ENCODE measurements at places on chromosomes 2 and 18.

DNA sequence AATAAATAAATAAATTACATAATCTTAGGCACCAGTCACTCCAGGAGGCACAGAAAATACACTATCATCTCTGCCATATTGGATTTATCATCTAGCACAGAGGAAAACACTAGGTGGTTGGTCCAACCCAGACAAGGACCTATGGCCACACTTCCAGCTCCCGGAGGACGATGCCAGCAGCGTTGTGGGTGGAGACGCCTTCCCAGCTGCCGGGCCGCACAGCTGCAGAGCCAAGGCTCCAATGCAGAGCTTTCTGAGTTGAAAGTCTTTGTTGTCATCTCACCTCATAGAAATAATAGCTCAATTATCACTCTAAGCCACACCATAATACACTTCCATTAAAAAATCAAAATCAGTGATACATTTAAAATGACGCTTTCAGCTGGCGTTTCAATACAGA, 457.1 kb upstream of the SALL3 start:
- no peak for DNase-seq

- no peak for DNase-seq
Measured at GRCh38 chr2:85504778-85505261, 34.1 kb upstream of the MAT2A start.

- no peak for DNase-seq
Measured at GRCh38 chr2:96594282-96594681, 43.8 kb downstream of the KANSL3 start.

GRCh38 chr2:167898340-167898739, 349.1 kb downstream of the STK39 start:
- DNase-seq, result no peak

DNA sequence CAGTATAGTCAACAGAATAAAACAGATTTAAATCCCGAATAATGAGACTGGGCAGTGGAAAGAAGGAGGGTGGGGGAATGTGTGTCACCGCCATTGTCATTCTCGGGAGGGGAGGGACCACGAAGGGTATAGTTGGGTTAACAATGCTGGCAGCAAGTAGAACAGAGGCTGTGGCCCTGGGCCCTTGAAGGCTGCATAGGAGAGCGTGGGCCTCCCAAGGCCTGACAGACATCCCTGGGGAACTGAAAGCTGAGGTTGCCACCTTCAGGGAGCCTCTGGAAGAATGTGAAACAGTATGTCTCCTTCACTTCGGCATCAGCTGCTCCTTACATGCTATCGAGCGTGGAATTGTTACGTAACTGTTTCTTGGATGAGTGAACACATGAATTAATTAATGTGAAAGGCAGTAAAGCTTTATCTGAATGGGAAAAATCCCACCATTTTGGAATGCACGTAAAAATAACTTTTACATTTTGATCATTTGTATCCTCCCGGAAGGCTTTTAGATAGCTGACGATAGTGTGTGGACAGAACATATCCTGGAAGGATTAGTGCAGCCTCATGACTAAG, 92.8 kb upstream of the TTC39C start:
- DNase-seq, result no peak

DNA sequence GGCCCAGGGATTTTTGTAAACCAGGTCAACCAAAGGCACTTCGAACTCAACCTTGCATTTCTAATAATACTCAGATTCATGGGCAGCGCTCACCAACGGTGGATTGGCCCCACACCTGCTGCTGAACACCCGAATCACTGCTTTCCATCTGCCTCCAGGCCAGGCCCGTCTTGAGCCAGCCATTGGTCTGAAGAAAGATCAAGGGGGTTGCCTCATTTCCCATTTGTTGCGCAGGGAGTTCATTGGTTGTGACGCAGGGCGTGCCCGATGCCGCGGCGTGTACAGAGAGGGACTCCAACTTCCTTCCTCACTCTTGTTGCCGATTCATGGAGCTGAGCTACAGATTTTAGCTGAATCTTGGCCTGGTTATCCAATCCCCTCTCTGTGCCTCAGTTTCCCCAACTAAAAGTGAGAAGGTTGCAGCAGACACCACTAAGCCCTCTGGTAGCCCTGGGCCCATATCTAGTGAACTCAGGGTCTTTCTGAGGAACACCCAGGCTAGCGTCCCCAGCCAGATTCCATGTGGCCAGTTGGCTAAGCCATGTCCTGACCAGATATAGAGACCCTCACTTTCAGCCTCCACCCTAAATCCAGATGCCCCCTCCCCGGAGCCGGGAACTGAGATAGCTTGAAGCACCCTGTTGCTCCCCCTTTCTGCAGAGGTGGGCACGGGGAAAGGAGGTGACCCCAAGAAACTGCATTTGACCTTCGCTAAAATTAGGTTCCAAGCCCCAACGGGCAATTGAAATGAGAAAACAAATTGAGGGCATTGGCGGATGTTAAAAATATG, 60.9 kb upstream of the HPCAL1 start:
- DNase-seq, result no peak

DNA sequence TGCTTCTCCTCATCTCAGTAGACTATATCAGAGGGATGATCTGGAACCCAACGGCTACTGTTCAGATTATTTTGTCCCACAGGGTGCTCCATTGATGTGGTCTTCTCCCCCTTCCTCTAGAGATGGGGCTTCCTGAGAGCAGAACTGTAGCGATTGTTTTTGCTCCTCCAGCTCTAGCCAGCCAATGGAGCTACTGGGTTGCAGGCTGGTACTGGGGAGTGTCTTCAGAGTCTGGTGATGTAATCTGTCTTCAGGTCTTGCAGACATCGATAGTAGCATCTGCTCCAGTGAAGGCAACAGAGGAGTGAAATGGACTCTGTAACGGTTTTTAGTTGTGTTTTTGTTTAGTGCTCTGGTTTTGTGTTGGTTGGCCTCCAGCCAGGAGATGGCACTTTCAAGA, 621.9 kb downstream of the RNF144A start:
- no peak for DNase-seq

DNA sequence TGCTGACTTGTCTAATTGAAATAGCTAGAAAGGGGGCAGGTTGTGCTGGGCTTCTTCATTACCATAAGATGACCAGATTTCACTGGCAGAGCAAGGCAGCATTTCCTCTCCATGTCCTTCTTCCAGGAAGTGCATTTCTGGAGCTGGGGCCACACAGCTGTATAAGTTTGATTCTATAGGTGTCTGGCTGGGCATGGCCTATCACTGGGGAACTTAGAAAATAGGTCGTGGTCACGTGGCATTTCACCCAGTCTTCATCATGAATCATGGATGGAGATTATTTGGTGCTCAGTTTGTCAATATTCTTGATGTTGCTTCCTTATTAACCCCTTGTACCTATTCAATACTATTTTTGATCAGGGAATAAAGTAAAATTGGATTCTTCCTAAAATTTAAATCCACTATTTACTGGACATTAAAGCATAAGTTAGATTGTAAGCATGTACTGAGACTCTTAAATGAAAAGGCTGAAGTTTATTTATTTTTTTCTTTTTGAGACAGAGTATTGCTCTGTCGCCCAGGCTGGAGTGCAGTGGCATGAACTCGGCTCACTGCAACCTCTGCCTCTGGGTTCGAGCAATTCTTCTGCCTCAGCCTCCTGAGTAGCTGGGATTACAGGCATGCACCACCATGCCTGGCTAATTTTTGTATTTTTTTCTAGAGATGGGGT, 49.5 kb upstream of the TMEM87B start:
- DNase-seq, result no peak

- DNase-seq, result no peak
Measured at GRCh38 chr18:10051877-10052631, 138.2 kb downstream of the VAPA start.

GRCh38 chr18:74457043-74457724, at the start of gene DIPK1C:
Gene DIPK1C (minus strand): TSS chr18:74457308. CDS start chr18:74457259, 49 bp downstream.
- DNase-seq, result no peak

- no peak for DNase-seq
Measured at GRCh38 chr2:143144813-143145455, 15.7 kb downstream of the ARHGAP15 start.

DNA sequence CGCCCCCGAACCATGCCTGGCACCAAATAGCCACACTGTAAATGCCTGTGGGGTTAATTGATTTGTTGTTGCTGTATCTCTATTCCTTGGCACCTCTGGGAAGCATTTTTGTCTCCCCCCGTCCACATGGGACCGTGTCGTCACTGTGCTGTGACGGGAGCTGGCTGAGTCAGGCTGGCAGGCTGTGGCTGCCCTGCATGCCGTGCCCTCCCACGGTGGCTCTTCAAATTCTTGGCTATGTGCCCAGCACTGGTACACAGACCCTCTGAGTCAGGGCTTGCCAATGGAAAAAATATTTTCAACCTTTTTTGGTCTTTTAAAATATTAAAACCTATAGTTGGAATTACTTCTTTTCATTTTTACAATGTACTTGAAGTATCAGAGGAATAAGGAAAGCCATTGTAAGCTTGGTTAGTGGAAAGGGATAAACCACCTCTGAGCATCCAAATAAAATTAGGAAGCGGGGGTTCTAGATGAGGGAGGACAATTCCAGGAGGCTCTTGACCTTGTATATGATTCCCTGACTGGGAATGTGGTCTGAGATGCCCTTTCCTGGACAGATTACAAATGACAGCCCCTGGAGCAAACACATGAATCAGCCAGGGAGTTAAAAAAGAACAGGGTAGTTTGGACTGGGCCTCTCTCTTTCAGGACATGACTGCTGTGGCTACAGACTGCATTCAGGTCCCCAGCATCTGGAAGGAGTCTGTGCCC, 59.4 kb downstream of the DGKD start:
- DNase-seq, result no peak

DNA sequence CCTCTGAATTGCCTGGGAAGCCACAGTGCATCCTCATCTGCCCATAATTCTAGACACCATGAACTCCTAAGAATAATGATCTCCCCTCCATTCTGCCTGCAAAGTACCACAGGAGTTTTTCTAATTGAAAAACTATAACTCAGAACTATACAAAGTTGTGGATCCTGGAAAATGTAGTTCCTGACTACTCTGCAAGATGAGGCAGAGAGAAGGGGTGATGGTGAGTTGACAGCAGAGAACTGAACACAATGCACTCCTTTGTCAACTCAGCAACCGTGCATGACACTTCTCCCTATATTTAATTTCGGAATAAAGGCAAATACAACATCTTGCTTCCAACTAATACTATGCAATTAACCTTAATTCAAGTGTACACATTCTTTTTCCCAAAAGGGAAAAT, 471.1 kb upstream of the FAM98A start:
- DNase-seq, result no peak

DNA sequence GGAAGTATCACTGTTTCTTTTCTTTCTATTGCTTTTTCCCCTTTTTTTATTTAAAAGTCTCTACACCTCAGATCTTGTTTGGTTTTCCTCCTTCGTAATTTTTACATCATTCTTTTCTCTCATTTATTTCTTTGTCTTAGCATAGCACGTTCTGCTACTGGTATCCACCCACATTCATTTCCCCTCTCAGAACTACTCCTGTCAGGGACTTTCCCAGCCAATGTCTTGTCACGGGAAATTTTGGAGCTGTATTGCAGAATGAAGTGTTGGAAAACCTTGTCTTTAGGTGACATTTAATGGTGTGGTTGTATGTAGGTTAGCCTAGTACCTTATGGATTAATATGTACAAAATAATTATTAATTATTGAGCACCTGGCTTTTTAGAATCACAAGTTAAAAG, 34.0 kb downstream of the TTLL4 start:
- no peak for DNase-seq

- no peak for DNase-seq
Measured at GRCh38 chr2:200496696-200497095, 13.2 kb downstream of the KCTD18 start.

- no peak for DNase-seq
Measured at GRCh38 chr2:198135481-198135934, 331.1 kb downstream of the PLCL1 start.

- DNase-seq, result no peak
Measured at GRCh38 chr2:217297096-217297495, 437.2 kb upstream of the TNP1 start.

DNA sequence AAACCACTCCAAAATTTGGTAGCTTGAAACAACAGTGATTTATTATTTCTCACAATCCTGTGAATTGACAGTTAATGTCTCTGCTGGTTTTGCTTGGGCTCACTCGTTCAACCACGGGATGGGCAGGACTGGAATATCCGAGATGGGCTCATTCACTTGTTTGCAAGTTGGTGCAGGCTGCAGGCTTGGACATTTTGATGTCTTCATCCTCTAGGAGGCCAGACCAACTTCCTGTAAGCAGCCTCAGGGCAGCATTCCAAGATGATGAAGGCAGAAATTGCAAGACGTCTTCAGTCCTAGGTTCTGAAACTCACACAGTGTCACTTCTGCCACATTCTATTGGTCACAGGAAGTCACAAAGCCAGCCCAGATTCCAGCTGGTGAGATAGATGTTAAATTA, 47.1 kb downstream of the GPR39 start:
- no peak for DNase-seq

- peak; percentile 64 for DNase-seq
Measured at GRCh38 chr2:201118121-201118960, 2.4 kb downstream of the CFLAR start.

DNA sequence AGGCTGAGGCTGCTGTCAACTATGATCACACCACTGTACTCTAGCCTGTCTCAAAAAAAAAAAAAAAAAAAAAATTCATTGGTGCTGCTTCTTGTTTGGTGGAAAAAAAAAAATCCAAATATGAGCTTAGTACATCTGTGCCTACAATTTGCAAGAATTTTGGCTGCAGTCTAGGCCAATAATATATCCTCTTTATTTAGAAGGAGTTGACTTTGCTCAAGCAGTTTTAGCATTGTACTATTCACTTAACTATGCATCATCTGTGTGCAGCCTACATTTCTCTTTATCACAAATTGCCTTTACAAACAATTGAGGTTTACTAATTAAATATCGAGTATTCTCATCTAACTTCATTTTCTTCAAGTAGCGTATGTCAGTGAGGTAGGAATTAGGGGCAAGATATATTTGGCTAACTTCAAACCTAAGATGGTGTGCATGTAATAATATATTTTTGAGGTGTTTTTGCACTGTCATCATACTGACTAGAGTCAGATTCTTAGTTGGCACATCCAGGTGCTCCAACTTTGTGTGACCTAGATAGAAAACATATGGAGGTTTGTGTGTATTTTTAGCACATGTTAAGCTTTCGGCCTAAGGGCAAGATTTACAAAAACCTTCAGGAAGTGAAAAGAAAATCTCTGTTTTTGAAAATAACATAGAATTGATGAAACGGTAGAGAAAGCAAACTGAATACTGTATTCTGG, 51.8 kb downstream of the PMS1 start:
- DNase-seq, result no peak

DNA sequence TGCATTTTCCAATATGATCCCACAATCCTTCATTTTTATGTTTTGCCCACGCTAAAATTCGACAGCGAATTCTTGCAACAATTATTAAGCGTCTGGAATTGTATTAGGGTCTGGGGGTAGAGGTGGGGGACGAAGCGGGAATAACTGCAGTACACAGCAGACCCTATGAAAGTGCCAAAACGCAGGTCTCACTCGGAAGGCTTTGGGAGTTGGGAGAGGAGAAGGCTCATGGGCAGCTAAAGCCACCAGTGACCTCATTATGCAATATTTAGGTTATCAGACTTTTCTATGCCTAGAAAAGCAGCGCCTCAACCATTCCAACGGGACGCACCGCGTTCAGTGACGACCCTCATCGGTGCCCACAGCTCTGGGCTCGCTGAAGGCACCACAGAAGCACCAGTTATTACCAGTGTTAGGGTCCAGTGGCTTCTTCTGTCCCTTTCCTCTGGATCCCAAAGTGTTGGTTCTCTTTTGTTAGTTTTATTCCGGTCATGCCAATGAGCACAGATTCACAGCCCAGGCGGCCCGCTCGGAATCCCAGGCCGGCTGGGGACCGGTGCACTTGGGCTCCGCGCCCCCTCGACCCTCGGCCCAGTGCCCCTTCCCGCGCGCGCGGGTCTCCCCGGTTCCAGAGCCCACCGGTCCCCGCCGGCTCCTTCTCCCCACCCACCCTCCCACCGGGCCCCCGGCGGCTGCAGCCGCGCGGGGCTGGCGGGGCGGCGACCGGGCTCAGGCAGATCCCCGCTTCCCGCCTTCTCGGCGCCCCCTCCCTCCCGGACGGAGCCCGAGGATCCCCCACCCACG, 737 bp upstream of the MAPK4 start:
- peak; percentile 15 for DNase-seq

Data from HuH-7 (cell line).